ENCODE measurements at places on chromosomes 13 and 19.
A peak's percentile ranks its signal among the peaks of the same experiment; 100 is the strongest.

DNA sequence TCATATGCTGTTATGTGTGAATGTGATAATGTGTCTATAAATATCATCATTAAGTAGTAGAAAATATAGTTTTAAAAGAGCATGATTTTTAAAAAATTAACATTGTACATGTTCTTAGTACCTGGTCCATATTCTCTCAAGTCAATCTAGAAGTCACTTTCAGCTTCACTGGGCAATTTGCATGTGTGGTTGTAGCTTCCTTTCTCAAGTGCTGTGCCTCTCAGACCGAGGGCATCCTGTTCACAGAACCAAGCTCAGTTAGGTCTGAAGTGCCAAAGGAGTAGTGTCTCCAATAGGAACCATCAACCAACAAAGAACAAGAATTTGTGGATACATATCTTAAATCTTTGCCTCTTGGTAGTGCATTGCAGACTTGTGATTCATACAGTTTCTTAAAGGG lies 541.8 kb upstream of the SLC10A2 start:
- no peak for ATAC-seq
- no peaks in the 10 kb centered on the region for H3K36me3 ChIP-seq
- no peaks in the 10 kb centered on the region for H3K27me3 ChIP-seq

DNA sequence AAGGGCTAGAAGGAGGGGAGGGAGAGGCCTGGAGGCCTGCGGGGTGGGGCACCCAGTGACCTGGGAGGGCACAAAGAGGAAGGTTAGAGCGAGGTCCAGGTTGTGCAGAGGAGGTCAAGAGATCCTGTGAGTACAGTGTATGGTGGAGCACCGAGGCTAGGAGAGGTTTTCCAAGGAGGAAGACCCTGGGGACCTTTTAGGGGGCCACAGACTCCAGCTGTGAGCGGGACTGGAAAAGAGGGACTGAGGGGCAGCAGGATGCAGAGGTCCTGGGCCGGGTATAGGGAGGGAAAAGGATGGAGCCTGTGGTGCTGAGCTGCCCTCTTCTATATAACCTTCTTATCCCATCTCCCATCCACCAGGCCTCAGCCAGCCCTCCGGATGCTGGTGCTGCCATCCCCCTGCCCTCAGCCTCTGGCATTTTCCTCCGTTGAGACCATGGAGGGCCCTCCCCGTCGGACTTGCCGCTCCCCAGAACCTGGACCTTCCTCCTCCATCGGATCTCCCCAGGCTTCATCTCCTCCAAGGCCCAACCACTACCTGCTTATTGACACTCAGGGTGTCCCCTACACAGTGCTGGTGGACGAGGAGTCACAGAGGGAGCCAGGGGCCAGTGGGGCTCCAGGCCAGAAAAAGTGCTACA lies 863 bp downstream of the ZNF581 start:
- H3K4me1 ChIP-seq = peaks cover 94% of the 10 kb centered on the region
- ATAC-seq = no peak
- peak overlapping the region; percentile 96 for H3K27ac ChIP-seq
- no peaks in the 10 kb centered on the region for H3K27me3 ChIP-seq
- H3K4me3 ChIP-seq = peak overlapping the region; percentile 95
- H3K36me3 ChIP-seq = peaks cover 19% of the 10 kb centered on the region

DNA sequence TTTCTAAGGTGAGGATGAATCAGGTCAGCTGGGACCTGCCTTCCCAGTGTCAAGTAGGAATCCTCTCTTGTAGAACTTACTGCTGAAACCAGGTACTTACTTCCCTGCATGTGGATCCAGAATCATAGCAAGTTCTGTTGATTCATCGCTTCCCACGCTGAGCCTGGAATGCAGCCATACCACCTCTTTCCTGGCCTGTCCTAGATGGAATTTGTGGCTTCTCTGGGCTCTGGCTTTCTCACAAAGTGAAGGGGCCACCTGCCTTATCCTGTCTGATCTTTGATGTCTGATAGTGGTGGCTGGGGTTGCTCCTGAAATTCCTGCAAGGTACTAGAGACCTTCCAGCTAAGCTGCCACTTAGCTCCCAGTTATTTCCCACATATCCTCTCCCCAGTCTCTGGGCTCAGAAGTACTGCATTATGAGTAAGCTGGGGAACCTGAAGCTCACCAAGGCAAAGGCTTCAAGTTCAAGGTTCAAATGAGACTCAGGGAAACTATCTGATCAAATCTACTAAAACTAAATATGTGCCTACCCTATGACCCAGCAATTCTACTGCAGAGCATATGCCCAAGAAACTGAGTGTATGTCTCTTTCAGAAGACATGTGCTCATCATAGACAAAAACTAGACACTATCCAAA lies 103.5 kb downstream of the SUCLA2 start:
- H3K4me1 ChIP-seq = no peaks in the 10 kb centered on the region
- ATAC-seq = no peak
- no peaks in the 10 kb centered on the region for H3K27me3 ChIP-seq
- H3K27ac ChIP-seq = no peak overlapping the region
- H3K36me3 ChIP-seq = no peaks in the 10 kb centered on the region

DNA sequence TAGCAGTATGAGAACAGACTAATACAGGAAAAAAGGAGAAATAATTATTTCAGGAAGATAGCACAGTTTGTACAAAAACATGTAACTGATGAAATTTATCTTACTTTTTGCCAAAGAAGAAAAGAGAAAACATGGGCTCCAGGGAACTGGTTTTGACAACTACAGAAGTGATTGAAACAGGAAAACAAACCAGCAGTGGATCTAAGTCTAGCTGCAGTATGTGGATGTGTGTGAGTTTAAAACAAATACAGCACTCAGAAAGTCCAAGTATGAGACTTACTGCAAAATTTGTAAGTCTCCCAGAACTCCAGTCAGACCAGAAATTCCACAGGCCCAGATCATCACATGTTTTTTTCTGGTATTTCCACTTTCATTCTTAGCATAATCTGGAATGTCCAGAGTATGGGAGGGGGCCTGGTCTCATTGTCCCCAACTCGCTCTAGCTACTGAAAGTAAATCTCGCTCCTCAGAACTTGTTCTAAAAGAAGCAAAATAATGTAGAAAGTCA lies 259.5 kb downstream of the NHLRC3 start:
- no peaks in the 10 kb centered on the region for H3K36me3 ChIP-seq
- no peaks in the 10 kb centered on the region for H3K27me3 ChIP-seq
- ATAC-seq = peak; percentile 70
- H3K4me3 ChIP-seq = no peak overlapping the region
- H3K27ac ChIP-seq = no peak overlapping the region

DNA sequence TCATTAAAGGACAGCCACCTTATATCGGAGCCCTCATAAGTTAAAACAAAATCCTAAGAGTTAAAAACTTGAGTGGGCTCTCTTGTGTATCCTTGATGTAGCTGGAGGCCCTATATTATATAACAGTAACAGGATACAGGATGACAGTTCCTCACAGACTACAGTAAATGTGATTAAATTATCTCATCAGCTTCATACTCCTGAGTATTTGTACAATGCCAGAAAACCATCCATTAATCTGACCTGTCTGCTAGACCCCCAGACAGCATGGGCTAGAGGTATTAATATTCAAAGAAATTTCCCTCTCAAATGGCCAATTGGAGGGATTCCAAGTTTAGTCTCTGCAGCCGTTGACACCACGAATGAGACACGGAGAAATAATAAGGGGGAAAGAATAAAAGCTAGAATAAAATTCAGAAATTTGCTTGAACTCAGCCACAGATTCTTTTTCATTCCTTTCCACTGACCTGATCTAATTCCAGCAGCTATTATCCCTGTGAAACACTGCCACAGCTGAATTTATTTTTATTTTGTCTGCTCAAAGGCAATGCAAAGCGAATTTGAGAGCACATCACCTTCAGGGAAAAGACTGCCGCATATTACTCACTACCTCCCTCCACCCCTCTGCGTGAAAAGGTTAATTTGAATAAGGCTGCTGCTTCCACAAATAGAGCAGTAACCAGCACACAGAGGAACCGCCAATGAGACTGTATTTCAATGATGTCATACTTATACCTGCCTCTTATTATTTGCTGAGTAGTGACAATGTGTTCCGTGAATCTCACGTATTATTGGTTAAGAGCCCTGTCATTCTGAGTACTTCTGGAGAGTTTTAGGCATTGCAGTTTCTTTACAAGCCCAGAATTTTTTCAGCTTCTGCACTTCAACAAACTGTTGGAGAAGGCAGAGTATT lies 155.9 kb upstream of the KLF12 start:
- peak overlapping the region; percentile 20 for H3K4me3 ChIP-seq
- no peaks in the 10 kb centered on the region for H3K27me3 ChIP-seq
- H3K27ac ChIP-seq = peak overlapping the region; percentile 72
- ATAC-seq = peak; percentile 93

- H3K27ac ChIP-seq = no peak overlapping the region
- no peaks in the 10 kb centered on the region for H3K4me1 ChIP-seq
- no peak for ATAC-seq
- no peaks in the 10 kb centered on the region for H3K27me3 ChIP-seq
- no peaks in the 10 kb centered on the region for H3K36me3 ChIP-seq
- H3K4me3 ChIP-seq = no peak overlapping the region
These were observed 2526.7 kb upstream of the PCDH20 start for GRCh38 chr13:63942372-63942771.

- no peak overlapping the region for H3K4me3 ChIP-seq
- H3K4me1 ChIP-seq = peaks cover 4% of the 10 kb centered on the region
- no peak for ATAC-seq
- H3K36me3 ChIP-seq = no peaks in the 10 kb centered on the region
- H3K27me3 ChIP-seq = no peaks in the 10 kb centered on the region
These were observed 62.9 kb downstream of the LMO7 start for GRCh38 chr13:75699062-75699461.

DNA sequence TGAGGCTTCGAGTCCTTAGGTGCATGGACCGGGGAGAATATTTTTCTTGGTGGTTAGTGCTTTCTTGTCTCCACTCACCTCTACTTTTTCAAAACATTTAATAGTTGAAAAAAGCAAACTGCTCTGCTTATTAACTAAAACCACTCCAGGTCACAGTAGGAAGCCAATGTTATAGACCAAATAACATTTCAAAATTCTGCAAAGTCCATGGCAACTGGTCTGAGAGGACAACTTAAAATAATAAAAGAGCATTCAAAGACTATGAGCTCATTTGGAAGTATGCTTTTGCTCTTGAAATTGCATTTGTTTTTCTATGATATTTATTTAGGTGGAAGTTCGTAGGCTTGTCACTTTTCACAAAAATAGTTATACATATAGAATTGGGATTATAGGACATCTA lies 483.0 kb downstream of the DCT start:
- no peak for ATAC-seq
- H3K27me3 ChIP-seq = no peaks in the 10 kb centered on the region
- no peak overlapping the region for H3K4me3 ChIP-seq
- H3K4me1 ChIP-seq = no peaks in the 10 kb centered on the region

DNA sequence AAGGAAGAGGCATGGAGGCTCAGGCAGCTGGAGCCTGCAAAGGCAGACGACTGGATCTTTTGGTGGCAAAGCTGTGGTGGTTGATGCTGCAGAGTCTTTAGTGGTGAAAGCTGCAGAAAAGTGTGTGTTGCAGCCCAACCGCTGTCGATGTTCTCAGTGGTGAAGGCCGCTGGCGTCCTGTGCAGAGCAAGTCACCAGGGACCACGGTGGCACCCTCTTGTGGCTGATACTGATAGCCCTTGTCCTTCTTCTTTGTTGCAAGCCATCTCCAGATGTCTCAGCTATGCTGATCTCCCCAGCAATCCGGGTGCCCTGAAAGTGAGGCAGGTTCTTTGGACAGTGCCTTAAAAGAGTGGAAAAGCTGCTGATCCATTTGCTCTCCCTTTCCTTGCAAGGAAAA lies 610.9 kb upstream of the PCDH9 start:
- H3K27ac ChIP-seq = no peak overlapping the region
- H3K27me3 ChIP-seq = no peaks in the 10 kb centered on the region
- no peak overlapping the region for H3K4me3 ChIP-seq

DNA sequence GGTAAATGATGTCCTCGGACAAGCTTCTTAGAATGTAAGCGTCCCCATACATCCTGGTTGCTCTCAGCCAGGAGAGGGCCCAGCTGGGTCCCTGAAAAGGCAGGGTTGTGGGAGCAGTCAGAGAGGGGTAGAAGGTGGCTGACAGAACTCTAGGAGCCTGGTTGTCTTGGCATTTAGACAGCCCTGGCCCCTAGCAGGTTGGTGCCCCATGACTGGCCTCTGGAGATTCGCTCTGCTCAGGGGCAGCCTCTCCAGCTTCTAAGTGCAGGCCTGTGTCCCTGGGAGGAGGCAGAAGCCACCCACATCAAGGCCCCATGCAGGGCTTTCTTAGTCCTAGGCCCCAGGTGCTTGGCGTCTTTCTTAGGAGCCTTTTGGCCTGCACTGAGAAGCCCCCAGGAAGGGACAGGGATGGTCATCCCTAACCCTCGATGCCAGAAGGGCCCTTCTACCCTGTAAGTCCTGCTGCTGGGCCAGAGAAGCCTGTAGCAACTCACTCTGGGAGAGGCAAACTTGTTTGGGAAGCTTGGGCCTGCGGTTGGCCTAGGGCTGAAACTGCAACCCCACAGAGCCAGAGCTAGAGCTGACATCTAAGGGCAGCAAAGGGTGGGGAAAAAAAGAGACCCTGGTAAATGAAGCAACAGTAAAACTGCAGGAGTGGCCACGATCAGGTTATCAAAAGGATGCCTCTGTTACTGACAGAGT lies 2.8 kb upstream of the CDX2 start:
- peaks cover 38% of the 10 kb centered on the region for H3K4me1 ChIP-seq
- peaks cover 100% of the 10 kb centered on the region for H3K27me3 ChIP-seq
- no peak overlapping the region for H3K4me3 ChIP-seq
- ATAC-seq = no peak

- ATAC-seq = peak; percentile 0
- no peaks in the 10 kb centered on the region for H3K27me3 ChIP-seq
- H3K27ac ChIP-seq = peak overlapping the region; percentile 98
- peak overlapping the region; percentile 86 for H3K4me3 ChIP-seq
- peaks cover 27% of the 10 kb centered on the region for H3K4me1 ChIP-seq
These were observed 616 bp downstream of the HNRNPUL1 start for GRCh38 chr19:41264581-41265394.

DNA sequence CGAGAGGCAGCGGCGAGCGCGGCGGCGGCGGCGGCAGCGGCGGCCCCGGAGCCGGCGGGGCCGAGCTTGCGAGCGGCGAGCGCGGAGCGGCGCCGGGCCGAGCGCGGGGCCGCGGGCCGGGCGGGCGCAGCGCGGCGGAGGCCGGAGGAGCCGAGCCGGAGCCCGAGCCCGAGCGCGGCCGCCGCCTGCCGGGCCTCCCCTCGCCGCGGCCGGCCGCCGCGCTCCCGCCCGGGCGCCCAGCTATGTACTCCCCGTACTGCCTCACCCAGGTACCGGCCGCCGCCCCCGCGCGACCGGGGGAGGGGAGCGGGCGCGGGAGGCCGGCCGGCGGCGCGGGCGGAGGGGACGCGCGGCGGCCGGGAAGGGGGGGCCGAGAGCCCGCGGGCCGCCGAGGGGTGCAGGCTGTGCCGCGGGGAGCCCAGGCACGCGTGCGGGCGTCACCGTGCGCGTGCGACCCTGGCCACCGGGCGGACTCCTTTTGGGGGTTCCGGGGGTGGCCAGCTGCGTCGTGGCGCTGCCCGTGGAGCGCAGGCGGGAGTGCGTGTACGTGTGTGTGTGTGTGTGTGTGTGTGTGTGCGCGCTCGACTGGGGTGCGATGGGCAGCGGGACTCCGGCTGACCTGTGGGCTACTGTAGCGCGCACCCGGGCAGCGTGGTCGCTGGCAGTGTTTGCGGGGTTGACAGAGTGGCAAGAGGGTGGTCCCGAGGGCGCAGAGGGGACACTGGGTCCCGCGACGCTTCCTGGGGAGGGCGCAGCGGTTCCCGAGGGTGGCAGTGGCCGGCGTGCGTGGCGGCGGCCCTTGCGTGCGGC lies 526 bp downstream of the NFIX start:
- peak overlapping the region; percentile 96 for H3K27ac ChIP-seq
- H3K4me1 ChIP-seq = no peaks in the 10 kb centered on the region
- peak; percentile 35 for ATAC-seq
- H3K36me3 ChIP-seq = peaks cover 5% of the 10 kb centered on the region
- no peaks in the 10 kb centered on the region for H3K27me3 ChIP-seq

GRCh38 chr19:6465006-6465405 lies 935 bp downstream of the CRB3 start:
- no peak for ATAC-seq
- H3K27ac ChIP-seq = no peak overlapping the region
- H3K36me3 ChIP-seq = no peaks in the 10 kb centered on the region
- peaks cover 4% of the 10 kb centered on the region for H3K4me1 ChIP-seq

Measured in gastroesophageal sphincter (tissue), 4 donors.